ENCODE measurements at places on chromosomes 2 and 18.
A peak's percentile ranks its signal among the peaks of the same experiment; 100 is the strongest.

DNA sequence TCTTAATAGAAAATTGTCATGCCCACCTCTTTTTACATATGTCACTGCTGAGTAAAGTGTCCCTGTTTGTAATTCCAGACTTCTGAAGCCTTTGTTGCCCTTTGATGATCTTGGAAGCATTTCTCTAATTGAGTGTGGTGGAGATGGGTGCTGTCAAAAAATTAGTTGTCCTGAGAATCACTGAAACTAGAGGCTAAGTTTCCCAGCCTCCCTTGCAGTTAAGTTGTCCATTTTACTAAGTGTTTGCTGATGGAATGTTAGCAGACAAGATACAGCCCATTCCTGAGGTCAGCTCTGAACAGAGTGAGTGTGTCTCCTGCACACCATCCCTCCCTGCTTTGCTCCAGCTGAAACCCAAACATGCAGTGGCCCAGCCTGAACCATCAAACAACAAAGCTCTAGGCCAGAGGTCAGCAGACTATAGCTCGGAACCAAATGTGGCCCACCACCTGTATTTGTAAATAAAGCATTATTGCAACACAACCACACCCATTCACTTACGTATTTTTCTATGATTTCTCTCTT, 28.1 kb upstream of the TMEM177 start:
- no peak overlapping the region for H3K27ac ChIP-seq
- no peak overlapping the region for H3K4me3 ChIP-seq
- no peaks in the 10 kb centered on the region for H3K4me1 ChIP-seq

- peaks cover 7% of the 10 kb centered on the region for H3K36me3 ChIP-seq
- DNase-seq = no peak
- peak overlapping the region; percentile 94 for H3K27ac ChIP-seq
- peaks cover 67% of the 10 kb centered on the region for H3K4me1 ChIP-seq
- peak overlapping the region; percentile 71 for H3K4me3 ChIP-seq
These were observed 4.0 kb downstream of the LPIN1 start for GRCh38 chr2:11750422-11750821.

DNA sequence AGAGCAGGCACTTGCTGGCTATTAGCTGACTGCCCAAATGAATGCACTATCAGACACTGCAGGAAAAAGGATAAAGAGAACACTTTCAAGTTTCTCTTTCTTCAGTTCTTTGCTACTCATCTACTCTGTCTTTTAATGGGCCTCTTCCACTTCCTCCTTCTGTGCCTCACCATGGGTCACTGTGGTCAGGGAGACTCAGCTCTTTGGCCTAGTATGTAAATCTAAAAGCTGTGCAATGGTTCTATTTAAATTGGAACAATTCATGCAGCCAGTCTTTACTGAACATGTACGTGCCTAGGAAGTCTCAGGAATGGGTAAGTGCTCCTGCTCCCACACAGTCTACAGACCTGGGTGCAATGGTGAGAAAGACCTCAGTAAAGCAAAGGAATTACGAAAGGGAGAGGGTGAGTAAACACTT, 79.1 kb upstream of the DNMT3A start:
- H3K36me3 ChIP-seq = peaks cover 27% of the 10 kb centered on the region
- DNase-seq = no peak
- H3K4me3 ChIP-seq = no peak overlapping the region
- H3K27ac ChIP-seq = peak overlapping the region; percentile 8
- H3K4me1 ChIP-seq = peaks cover 21% of the 10 kb centered on the region

- DNase-seq = no peak
- no peaks in the 10 kb centered on the region for H3K4me1 ChIP-seq
- H3K4me3 ChIP-seq = no peak overlapping the region
These were observed 425.4 kb downstream of the CNTNAP5 start for GRCh38 chr2:124450481-124450880.

DNA sequence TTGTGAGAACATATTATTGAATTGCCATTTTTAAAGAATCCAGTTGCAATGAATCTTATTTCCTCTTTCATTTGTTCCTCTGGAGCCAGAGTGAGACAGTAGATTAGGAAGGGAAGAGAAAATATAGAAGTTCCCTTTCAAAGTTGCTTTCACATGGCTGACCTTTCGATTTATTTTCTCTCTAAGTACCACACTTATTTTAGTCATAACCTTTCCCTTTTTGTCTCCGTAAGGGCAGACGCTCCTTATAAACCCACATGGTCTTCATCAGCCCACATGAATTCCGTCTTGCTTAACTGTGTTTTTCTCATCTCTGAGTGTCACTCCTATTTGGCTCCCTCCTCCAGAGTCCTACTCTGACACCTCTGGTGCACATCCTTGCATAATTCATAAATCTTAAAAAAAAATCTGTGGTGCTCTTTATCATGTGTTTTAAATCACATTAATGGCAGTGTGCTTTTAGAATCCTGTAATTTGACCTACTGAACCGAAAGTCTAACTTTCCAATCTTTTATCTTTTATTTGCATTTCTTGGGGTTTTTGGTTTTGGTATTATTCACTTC, 38.5 kb upstream of the ZNF396 start:
- H3K4me1 ChIP-seq = peaks cover 24% of the 10 kb centered on the region
- peak overlapping the region; percentile 36 for H3K4me3 ChIP-seq
- no peak for DNase-seq

GRCh38 chr2:215657844-215658243, 222.0 kb upstream of the FN1 start:
- no peak overlapping the region for H3K4me3 ChIP-seq
- no peaks in the 10 kb centered on the region for H3K4me1 ChIP-seq
- no peaks in the 10 kb centered on the region for H3K27me3 ChIP-seq
- no peak overlapping the region for H3K27ac ChIP-seq
- no peak for DNase-seq

- peaks cover 18% of the 10 kb centered on the region for H3K27me3 ChIP-seq
- H3K4me1 ChIP-seq = no peaks in the 10 kb centered on the region
- DNase-seq = no peak
- no peaks in the 10 kb centered on the region for H3K36me3 ChIP-seq
- H3K4me3 ChIP-seq = no peak overlapping the region
- H3K27ac ChIP-seq = no peak overlapping the region
These were observed 38.5 kb downstream of the SLC4A3 start for GRCh38 chr2:219665926-219666325.

DNA sequence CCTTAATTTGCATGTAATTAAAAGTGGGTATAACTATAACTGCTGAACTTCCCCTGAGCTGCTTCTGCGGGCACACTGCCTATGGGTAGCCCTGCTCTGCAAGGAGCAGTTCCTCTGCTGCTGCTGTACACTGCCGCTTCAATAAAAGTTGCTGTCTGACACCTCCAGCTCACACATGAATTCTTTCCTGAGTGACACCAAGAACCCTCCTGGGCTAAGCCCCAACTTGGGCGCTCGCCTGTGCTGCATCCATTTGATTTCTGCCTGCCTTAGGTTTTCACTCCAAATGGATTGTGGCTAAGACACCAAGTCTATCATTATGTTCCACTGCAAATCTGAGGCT, 215.7 kb downstream of the ANAPC1 start:
- H3K36me3 ChIP-seq = no peaks in the 10 kb centered on the region
- H3K27ac ChIP-seq = no peak overlapping the region
- peaks cover 2% of the 10 kb centered on the region for H3K4me1 ChIP-seq
- H3K4me3 ChIP-seq = no peak overlapping the region
- H3K27me3 ChIP-seq = peaks cover 6% of the 10 kb centered on the region
- no peak for DNase-seq

Measured in activated naive CD8-positive, alpha-beta T cell treated with anti-CD3 and anti-CD28 coated beads, Interleukin-2, amount 10 ng/mL, durations not matched to agents 7 days and 5 days (primary cell).